ELR (cell line): ENCODE measurements at places on chromosomes 3 and 15.
A peak's percentile ranks its signal among the peaks of the same experiment; 100 is the strongest.

- DNase-seq, result peak; percentile 5
Observed at GRCh38 chr3:77038930-77039605, 831 bp upstream of the ROBO2 start.

GRCh38 chr3:28835751-28836150 is 445.1 kb upstream of the RBMS3 start:
- peak; percentile 9 for DNase-seq

GRCh38 chr3:8840556-8840955 is 71.1 kb upstream of the OXTR start:
- DNase-seq, result peak; percentile 80

DNA sequence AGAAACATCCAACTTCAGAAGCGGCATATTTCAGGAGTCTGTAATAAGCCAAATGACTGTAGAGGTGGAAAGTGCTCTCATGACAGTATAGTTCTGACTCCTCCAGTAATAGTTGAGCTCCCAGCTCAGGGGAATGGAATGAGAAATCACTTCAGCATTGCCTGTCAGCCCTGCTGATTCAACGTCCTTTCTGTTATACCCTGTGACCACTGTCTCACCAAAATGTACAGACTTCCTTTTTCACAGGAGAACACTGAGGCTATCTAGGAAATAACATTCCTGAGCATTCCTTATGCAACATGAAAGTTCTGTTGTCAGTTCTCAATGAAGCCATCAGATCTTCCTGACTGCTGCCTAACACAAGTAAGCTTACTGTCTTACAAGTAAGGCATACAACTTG is 284.5 kb upstream of the MME start:
- peak; percentile 99 for DNase-seq

GRCh38 chr3:184656829-184657681 is 54.8 kb downstream of the MAGEF1 start:
- peak; percentile 79 for DNase-seq

DNA sequence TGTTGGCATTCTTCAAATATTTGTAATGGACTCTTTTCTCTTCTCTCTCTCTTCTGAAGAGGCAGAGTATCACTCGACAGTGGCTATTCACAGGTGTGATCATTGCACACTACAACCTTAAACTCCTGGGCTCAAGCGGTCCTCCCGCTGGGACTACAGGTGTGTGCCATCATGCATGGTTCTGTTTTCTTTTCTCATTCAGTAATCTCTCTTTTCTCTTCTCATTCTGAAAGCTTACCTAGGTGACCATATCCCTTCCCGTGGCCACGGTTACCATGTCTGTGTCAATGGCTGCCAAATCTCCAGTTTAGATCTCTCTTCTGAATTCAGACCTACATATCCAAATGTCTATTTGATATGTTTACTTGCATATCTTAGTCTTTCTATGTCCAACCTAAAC is 96.3 kb downstream of the SOX2 start:
- no peak for DNase-seq

GRCh38 chr3:159265705-159266104 is 463.9 kb downstream of the MFSD1 start:
- no peak for DNase-seq

GRCh38 chr3:102165367-102165766 is 269.4 kb upstream of the ZPLD1 start:
- DNase-seq, result peak; percentile 70
